ENCODE measurements at places on chromosomes 13 and 19. TPM values are rescaled to one million over a fixed set of nuclear protein-coding genes. Genes with fewer than 3 reads are reported as not detected.

ZNF253 gene
- total RNA-seq = 19.9 TPM

KLK3 gene
- total RNA-seq = not detected

SWSAP1 gene
- 2.2 TPM for total RNA-seq

SACS gene
- total RNA-seq = 31.5 TPM

LIG1 gene
- total RNA-seq = 180 TPM

ARHGEF1 gene
- 383 TPM for total RNA-seq

ZNF146 gene
- total RNA-seq = 90.3 TPM

RDH8 gene
- total RNA-seq = not detected

STOML3 gene
- not detected for total RNA-seq
